ENCODE measurements at places on chromosomes 5 and 9.

DNA sequence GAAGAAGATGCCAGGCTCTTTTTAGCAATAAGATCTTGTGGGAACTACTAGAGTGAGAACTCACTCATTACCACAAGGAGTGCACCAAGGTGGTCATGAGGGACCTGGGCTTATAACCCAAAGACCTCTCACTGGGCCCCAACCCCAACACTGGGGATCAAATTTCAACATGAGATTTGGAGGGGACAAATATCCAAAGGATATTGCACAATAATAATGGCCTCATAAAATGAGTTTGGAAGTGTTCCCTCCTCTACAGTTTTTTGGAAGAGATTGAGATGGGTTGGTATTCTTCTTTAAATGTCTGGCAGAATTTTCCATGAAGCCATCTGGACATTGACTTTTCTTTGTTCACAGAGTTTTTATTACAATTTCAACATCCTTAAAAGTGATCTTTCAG is 38.0 kb upstream of the FAM120A start:
- no peak for DNase-seq

DNA sequence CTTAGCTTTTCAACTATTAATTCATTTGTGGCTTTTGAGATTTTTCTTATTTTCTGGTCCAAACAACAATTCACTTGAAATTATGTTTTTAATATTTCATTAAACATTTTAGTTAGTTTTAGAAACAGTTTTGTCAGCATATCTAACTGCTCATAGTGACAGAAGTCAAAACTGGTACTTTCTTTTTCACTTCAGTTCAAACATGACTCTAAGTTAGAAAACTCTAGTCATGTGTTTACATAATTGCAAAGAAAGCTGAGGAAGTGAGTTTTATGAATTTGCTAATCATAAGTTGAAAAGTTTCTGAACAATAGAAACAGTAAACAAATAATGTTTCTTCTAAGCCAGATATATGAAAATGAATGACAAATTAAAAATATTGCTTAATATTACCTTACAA is 1931.0 kb downstream of the EFNA5 start:
- no peak for DNase-seq

- DNase-seq: no peak
These were observed 29.1 kb upstream of the CCNB1 start for GRCh38 chr5:69137807-69138206.

DNA sequence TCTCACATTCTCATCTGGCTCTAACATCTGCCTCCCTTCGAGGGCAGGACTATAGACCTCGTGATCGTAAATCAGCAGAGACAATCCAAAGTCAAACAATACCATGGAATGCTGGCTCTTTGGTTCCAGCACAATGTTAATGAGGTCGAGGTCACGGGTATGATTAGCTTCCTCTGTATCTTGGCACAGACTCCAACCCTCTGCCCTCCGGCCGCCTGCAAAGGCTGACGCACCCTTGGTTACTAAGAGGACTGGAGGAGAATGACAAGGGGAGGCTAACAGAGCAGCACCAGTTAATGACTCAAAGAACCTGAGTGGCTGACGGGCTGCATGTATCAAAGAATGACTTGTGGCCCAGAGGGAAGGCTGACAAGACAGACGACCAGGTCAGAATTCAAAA is 10.1 kb downstream of the LHFPL2 start:
- DNase-seq: peak; percentile 83

DNA sequence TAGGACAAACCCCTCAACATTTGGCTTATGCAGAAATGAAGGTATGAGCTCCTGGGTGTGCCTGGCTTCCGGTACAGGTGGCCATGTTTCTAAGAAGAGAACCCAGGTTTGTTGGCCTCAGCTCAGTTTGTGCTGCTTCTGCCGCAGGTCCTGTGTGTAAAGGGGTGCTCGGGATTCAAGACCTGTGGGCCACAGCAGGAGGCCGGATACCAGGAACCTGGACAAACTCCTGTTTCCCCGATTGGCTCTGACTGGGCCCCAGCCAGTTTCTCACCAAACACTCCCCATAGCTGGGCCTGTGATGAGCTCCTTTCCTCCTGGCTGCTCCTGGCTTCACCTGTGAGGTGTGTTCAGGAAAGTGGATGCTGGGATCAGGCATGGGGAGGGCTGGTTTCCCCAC is 271.2 kb upstream of the IRX2 start:
- no peak for DNase-seq

GRCh38 chr9:79409182-79409823 is 162.5 kb upstream of the TLE4 start:
- DNase-seq: no peak

GRCh38 chr9:109604131-109604530 is 106.0 kb upstream of the PTPN3 start:
- no peak for DNase-seq

DNA sequence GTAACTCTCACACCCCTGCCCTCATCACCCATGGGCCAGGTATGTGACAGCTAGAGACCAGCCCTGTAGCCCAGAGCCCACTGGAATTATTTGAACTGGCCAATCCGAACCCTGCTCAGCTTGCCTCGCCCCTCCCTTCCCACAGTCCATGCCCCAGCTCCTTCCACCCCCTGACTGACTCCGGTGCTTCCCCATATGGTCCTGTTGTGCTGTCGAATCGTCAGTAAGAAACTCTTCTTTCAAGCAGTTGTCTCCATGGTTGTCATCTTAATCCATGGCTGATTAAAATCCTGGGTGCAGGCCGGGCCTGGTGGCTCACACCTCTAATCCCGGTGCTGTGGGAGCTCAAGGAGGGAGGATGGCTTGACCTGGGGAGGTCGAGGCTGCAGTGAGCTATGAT is 118.5 kb downstream of the COL23A1 start:
- no peak for DNase-seq

DNA sequence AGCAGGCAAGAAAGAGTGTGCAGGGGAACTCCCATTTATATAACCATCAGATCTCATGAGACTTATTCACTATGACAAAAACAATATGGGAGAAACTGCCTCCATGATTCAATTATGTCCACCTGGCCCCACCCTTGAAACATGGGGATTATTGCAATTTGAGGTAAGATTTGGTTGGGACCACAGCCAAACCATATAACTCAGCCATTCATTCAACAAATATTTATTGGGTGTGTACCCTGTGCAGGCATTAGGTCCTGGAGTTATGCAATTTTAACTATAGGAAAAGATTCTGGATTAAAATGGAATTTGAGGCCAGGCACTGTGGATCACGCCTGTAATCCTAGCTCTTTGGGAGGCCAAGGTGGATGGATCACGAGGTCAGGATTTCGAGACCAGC is 124.2 kb upstream of the GAS1 start:
- DNase-seq: no peak
